ENCODE measurements at places on chromosomes 7 and 10. TPM values are rescaled to one million over a fixed set of nuclear protein-coding genes. Genes with fewer than 3 reads are reported as not detected.

DNA sequence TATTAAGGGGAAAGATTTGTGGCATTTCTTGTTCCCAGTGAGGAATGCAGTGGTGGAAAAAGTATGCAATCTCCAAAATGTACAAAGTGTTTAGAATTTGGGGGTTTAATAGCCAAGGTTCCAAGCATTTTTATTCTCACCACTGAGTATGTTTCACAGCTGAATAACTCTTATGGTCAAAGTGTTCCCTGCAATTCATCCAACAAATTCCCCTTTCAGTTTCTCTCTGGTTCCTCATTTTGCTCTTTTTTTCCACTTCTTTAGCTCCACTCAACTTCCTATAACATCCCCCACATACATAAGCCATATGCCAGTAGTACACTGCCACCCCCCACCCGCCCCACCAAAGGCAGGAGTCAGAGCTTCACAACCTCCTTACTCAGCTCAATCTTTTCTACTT lies 4.6 kb downstream of the HECW1 start:
- no peak for DNase-seq

The OPN1SW gene
- not detected for total RNA-seq

GRCh38 chr7:156402255-156402654 lies 238.3 kb upstream of the RNF32 start:
- no peak for DNase-seq

The INHBA gene
- total RNA-seq: 3.0 TPM

DNA sequence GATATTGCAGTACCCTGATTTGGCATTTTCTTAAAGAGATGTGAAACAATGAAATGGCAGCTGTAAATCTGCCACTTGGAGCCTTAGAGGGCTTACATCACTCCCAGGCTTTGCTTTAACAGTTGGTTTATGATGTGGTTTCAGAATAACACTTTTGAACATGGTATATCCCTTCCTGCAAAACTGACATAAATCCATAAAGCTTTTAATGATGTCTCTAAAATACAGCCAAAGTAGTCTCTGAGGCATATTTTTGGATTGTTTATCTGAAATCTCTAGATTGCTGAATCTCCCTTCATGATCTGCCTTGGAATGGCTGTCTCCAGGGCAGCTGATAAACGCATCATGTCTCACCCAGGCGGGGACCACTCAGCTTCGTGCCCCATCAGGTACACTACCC lies 377.8 kb upstream of the C7orf33 start:
- no peak for DNase-seq

The PRPS1L1 gene
- not detected for total RNA-seq

- no peak for DNase-seq
These were observed 109.6 kb downstream of the PTPRE start for GRCh38 chr10:128016423-128017060.

The NUTM2B gene
- total RNA-seq: 2.8 TPM

GRCh38 chr7:14875941-14876587 lies 26.5 kb downstream of the DGKB start:
- no peak for DNase-seq

- no peak for DNase-seq
These were observed 20.5 kb downstream of the TRIM24 start for GRCh38 chr7:138480527-138480926.
